ENCODE measurements at places on chromosomes 2 and 18.

DNA sequence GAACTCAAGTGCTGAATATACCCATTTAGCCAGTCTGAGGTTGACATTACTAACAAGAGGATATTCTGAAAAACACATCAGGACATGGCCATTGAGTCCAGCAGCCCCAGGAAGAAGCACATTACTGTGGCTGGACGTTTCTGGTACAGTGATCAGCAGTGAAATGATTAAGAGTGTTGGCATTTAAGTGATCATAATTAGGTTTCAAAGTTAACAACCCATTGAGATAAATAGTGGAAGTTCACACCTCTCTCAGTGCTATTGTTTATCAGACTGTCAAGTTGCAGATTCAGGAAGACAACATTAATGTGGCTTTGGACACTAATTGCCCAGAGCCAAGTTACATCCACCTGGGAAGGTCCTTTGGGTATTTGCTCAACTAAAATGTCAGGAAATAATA, 139.5 kb upstream of the GAREM1 start:
- DNase-seq: no peak

DNA sequence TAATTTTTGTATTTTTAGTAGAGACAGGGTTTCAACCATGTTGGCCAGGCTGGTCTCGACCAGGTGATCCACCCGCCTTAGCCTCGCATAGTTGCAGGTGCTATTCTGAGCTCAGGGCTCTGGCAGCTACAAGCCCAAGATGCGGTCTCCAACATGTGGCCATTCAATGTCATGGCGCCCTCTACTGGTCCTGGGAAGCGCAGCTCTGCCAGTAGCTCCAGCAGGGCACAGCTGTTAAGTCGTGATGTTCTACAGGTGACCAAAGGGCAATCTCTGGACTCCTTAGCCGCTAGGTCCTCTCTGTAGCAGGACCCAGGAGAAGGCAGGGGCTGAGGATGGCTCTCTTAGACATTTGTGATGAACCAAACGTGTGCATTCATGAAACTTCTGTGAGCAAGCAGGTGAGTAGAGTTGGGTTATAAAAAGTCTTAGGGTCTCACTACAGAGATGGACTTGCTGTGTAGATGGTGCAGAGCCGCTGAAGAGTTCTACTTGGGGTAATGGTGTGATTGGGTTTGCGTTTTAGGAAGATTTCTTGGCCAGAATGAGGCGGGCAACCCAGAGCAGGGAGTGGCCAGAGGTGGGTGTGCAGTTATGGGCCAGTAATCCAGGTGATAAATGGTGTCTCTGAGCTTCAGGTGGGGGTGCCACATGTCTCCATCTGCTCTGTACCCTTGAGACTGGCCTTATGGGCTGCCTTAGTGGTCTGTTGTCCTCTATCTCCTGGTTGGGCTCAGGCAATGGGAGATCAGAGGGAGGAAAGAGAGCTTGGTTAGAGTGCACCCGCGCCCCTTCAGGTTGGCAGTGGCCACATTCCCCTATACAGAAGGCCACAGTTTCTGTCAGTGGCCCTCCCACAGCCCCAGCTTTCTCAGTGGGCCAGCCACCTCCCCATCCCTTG, 31.0 kb downstream of the IL37 start:
- no peak for DNase-seq

DNA sequence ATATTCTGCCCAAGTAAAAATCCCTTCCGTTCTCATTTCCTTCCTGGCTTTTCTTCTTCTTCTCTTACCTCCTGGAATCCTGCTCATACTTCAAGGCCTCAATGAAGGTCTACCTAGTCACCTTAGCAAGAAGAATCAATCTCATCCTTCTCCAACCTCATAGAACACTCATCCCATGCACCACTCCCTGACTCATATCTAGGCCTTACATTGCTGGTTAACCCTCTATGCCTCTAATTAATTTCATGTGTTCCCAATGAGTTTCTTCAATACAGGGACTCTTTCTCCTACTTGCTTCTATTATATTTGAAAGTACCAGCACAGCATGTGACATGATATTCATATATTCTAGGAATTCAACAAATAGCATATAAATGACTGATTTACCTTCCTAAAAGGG, 63.0 kb downstream of the BCL11A start:
- no peak for DNase-seq

- no peak for DNase-seq
These were observed 106.7 kb upstream of the ASB18 start for GRCh38 chr2:236370847-236371409.

DNA sequence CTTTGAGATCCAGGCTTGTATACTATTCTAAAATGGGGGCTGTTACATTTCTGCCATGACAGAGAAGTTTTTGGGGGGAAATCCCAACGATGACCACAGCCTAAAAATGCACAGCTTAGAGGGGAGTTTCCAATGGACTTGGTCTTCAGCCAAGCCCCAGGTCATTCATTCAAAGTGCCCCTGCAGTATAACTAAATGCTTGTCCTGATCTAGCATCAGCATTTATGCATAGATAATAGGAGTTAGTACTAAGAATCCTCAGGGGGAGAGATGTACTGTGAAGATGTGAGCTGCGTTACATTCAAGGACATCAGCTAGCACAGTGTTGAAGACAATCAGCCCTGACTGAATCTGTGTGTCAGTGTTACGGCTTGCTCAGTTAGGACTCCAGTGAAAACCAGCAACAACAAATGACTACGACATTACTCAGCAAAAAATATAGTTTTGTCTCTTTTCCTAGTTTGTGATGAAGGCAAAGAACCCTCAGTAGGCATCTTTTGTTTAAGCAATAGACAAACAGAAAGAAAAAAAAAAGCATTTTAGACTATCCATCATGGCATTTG, 160.9 kb downstream of the ZEB2 start:
- no peak for DNase-seq

DNA sequence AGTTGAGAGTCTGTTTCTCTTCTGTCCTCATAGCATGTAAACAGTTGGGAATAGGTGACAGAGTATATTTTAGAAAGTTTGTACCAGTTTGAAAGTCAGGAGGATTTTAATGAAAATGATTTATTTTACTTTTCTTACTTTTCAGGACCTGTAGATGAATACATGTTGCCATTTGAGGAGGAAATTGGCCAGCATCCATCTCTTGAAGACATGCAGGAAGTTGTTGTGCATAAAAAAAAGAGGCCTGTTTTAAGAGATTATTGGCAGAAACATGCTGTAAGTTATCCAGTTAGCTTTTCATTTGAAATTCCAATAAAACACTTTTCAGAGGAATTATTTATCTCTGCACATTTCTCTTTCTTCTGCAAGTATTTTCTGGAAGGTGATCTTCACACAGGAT, 81.1 kb downstream of the ACVR2A start:
- DNase-seq: no peak

DNA sequence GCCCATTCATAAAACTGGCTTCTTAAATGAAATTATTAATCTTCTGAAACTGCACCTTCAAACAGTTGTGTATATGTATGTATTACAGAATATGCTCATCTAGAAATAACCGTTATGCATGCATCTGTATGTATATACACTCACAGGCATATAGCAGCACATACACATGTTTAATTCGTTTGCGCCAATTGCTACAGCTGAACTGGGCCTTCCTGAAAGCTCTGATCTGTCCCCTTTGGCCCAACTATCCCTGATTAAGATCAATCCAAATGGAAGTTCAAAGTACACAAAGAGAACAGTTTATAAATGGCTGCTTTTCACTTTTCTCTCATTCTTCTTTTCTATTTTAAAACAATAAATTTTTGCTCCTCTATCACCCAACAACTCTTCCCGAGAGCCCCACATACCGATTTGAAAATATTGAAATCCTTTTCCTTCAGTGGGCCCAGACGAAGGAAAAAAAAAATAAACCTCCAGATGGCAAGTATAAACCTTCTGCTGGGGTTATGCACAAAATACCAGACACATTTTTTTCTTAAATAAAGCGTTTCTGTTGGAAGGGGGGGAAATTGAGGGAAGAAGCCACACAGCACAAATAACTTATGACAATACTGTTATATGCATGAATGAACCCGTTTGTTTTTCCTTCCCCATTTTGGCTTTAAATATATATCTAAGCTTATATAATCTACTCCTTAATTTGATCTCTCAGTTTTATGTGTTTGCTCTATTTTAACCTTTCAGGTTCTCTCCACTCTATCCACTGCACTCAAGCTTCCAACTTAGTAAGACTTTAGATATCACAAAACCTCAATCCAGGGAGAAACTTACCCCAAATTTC, 267.3 kb downstream of the TCF4 start:
- DNase-seq: no peak

DNA sequence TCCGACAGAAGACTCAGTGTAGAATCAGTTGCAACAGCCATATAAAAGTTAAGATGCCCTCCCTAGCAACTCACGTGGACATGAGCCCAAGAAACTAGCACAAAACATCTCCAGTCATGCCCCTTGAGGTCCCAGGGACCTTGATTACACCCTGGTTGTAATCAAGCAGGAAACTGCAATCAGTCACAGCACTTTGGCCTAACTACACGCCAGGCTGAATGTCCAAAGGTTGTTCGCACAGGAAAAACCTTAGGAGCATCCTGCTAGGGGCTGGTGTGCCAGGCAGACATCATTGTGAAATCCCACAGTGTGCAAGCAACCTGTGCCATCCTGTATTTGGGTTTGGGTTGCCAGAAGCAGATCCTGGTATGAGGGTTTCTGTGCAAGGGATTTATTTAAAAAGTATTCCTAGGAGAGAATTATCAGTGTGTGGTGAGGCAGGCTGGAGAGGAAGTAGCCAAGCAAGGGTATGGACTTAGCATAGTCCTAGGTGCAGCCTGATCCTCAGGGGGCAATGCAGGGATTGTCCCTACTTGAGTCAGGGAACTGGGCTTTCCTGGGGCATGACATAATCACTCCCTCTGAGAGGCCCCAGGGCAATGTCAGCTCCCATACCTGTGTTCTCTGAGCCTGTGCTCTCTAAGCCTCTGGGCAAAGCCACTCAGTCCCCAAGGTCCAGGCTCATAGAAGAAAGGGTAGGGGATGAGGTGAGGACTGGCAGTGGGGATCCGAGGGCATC, 17.8 kb upstream of the SULT1C2 start:
- DNase-seq: no peak

DNA sequence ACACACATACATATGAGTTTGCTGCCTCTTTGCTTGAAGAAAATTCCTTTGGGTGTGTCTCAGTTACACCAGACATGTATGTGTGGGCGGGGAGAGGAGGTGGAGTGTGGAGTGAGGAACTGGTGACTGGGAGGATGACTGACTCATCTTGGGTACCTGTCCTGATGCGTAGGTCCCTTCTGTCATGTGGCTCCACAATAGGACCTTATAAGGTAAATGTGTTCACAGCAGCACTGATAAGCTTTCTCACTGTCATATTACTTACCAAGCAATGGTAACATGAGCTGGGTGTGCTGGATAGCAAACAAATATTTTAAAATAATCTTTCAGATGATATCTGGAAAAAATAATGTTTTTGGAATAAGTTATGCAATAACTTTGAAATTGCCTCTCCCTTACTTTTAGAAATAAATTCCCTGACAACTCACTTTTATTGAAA, 45.1 kb downstream of the SLC9A2 start:
- no peak for DNase-seq

DNA sequence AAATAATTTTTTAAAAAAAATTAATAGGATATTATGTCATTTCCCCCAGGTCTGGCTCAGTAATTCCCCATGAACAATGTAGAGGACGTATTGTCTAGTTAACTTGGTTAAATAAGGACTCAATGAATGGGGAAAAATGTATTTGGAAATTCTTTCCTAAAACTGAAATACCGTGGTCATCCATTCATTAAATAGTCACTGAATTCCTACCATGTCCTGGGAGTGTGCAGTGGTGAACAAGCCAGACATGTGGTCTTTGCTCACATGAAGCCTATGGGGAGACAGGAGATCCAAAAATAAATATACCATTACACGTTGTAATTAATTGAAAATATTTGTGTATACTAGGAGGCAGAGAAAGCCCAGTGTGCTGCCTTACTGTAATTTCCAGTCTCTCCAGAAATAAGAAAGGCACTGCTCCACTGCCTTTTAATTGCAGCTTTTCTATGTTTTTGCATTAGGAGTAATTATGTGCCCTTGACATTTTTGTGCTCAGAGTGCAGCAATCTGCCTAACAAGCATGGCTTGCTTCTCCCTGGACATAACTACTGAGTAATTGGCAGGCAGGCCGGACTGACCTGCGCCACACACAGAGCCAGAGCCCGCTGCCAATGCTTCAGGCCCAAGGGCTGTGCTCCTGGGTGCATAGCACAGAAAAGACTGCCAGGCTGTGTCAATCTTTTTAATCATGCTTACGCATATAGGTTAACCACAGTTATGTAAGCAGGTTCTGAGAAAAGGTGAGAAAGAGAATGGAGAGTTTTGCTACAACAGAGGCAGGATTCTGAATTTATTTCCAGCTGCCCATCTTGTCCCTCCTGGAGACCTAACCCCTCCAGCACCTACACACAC, 22.2 kb upstream of the TTC39C start:
- no peak for DNase-seq

DNA sequence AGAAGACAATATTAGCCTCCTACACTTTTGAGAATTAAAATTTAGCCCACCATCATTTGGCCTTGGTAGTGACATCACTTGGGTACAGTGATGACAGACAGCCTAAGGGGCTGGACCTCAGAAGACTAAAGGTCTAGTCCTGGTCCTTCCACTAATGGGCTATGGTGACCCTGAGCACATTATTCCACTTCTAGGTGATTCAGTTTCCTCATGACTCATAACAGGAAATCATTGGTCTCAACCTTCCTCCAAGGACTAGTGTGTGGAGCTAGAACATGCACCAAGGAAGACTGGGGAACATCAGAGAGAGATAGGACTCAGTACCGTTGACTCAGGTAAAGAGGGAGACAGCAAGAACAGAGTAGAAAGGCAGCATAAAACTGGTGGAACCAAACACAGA, 64.0 kb downstream of the TFCP2L1 start:
- DNase-seq: no peak

- DNase-seq: no peak
These were observed 81.9 kb upstream of the TMEM178A start for GRCh38 chr2:39583781-39584180.

- DNase-seq: no peak
These were observed 108.5 kb downstream of the PLB1 start for GRCh38 chr2:28604284-28604843.

DNA sequence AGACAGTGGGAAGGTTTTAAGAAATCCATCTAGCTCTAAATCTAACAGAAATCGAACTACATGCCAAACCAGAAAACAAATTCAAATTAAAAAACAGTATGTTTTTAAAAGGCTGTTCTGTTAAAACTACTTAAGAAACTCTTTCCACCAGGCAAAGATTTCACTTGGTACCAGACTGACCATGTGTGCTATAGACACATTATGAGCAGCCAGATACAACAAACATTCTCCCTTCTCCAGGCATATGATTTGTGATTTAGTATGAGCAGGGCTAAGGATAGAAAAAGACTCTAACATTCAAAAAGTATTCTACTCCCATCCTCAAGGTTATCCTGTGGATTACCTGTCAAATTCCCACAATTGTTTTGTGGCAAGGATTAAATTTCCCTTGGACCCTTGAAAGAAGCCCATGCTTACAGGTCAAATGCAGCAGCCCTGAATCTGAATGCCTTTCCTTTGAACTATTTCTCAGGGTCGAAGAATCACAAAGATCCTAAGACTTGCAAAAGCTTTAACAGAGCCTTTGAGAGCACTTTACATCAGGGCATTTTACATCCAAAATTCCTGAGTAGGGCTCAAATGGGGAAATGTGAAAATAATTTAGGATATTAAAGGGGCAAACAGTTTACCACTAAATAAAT, 42.5 kb upstream of the TTC32 start:
- no peak for DNase-seq

GRCh38 chr2:8956774-8957173, 46.7 kb downstream of the MBOAT2 start:
- no peak for DNase-seq

- DNase-seq: no peak
These were observed 28.5 kb upstream of the AQP4 start for GRCh38 chr18:26893996-26894395.

GRCh38 chr2:70978341-70979179, at the start of gene ANKRD53:
ANKRD53 (plus strand) TSS chr2:70978630; CDS start chr2:70978646, 16 bp downstream.
- no peak for DNase-seq

Measured in cortex of kidney (tissue), 1 donor.